ENCODE measurements at places on chromosomes 3 and 15.

DNA sequence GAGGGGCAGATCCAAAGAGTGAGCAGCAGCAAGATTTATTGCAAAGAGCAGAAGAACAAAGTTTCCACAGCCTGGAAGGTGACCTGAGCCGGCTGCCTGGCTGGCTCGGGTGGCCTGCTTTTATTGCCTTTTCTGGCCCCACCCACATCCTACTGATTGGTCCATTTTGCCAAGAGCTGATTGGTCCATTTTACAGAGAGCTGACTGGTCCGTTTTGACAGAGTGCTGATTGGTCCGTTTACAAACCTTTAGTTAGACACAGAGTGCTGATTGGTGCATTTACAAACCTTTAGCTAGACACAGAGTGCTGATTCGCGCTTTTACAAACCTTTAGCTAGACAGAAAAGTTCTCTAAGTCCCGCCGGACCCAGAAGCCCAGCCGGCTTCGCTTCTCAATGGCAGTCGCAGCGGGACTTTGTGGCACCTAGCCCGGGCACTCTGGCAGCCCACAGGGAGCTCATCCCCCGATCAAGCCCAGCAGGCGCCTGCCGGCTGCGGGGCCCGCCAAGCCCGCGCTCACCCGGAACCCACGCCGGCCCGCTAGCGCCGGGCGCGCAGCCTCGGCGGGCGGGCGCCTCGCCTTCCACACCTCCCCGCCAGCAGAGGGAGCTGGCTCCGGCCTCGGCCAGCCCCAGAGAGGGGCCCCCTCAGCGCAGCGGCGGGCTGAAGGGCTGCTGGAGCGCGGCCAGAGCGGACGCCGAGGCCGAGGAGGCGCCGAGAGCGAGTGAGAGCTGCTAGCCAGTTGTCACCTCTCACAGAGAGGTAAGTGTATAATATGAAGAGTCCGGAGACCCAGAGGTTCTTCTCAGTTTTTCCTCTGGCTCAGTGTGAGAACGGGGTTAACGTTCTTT is 339.2 kb downstream of the CHL1 start:
- no peak for DNase-seq

- DNase-seq: no peak
Observed at GRCh38 chr3:172317481-172317880, 130.8 kb downstream of the GHSR start.

DNA sequence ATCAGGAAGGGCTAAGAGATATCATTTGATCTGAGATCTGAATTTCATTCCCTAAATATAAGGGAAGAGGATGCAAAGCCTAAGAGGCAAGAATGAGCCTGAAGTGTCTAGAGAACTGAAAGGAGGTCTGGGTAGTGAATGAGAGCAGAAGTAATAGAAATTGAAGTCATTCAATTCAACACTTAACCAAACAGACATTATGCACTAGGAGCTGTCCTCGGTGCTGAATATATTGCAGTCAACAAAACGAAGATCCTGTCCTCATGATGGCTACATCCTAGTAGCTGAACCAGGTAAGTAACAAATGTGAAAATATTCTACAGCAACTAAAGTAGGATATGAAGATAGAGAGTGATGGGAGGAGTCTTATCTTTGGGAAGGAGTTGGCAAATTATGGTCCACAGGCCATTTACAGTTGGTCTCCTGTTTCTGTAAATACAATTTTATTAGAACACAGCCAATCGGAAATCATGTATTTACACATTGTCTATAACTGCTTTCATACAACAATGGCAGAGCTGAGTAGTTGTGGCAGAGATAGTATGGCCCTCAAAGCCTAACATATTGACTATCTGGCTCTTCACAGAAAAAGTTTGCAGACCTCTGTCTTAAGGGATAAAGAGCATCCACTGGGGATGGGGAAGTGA is 192.9 kb upstream of the CADPS start:
- DNase-seq: peak; percentile 40

DNA sequence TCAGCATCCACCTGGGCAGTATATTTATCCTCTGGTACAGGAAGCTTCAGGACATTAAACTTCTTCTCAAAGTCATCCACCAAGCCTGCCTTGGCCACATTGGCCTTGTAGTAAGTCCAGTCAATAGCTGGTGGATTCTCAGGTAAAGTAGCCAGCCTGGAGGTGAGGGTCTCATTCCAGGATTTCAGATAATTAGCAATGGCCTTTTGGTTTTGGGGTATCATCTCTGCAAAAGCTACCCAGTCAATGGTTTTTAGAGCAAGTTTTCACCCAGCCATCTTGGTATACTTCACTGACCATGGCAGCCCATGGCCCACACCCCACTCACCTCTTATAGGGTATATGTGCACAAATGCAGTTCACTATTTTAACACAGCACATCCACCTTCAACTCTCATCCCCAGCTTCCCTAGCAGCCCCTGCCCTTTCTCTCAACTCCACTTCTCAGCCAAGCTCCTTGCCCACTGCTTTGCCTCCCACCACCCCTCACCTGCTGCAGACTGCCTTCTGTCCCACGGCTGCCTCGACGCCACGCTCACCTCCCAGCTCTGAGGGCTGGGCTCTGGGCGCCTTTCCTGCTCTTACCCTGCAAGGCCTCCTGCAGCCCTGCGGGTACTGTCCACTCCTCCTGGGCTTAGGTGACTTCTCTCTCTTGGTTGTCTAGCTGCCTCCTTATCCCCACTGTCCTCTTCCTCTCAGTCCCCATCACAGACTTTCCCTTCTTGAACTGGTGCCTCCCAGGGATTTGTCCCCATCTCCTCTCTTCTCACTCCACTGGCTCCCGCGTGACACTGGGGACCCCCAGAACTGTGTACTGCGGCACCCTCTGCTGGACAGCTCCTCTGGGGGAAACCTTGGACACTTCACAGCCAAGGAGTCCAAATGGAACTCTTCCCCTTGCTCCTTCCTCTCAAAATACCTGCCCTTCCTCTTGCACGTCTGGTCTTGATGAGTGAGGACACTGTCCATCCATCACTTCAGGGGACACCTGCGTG is 1.7 kb upstream of the TGM5 start:
- peak; percentile 35 for DNase-seq

DNA sequence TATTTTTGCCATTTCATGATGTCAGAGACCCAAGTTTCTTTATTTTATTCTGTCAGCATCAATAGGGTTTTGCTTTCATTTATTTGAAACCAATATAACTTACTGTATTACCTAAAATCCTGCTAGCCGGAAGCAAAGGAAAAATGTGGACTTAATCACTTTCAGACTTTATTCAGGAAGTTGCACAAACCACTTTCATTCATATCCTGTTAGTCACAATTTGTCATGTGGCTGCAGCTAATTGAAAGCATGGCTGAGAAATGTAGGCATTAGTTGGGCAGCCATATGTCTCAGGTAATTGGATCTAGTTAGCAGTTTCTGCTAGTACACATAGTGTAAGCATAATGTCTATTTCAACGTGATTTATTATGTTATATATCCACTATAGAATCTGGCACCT is 462.3 kb upstream of the SGO1 start:
- DNase-seq: peak; percentile 89

GRCh38 chr3:146085678-146086077 is 75.3 kb downstream of the PLOD2 start:
- DNase-seq: no peak

DNA sequence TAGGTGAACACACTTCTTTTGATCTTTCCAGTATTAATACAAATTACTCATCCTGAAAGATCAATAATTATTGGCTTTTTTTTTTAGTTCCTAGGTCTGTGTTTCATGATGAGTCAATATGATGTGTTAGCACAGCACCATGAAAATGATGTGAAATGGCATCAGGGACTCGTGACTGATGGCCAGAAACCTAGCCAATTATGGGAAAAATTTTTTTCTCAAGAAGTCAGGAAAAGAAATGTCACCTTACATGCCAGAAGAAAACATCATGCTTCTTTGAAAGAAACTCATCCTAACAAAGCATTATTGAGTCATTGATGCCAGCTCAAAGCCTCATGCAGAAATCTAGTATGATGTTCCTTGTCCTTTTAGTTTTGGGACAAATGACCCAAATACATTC is 468.3 kb upstream of the CBLB start:
- DNase-seq: peak; percentile 43

DNA sequence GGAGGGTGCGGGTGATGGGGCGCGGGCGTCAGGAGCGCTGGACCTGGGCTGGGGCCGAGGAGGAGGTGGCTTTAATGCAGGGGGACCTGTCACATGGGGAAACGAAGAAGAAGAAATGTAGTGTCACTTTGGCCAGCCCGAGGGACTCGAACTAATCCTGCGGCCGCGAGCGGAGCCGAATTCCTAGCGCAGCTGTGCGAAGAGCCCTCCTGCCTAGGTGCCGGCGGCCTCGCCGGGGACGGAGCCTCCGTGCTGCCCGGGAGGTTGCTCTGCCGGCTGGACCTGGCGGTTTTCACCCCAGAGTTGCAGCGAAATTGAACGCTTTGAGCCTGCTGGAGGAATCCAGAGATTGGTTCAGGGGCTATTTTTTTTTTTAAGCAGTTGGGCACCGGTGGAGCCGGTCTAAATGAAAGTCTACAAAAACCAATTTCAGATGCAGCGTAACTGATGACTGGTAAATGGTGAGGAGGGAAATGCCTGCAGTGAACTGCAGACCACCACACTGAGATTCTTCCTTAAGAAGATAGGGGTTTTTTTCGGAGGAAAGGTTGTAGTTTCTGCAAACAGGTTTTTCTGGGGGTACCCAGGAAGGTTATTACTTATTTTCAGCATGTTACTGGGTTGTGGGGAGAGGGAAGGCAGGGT is 662 bp downstream of the TMEM108 start:
- DNase-seq: no peak

- DNase-seq: no peak
Observed at GRCh38 chr15:69484837-69485236, 32.2 kb downstream of the RPLP1 start.

- peak; percentile 77 for DNase-seq
Observed at GRCh38 chr3:159189994-159190669, 388.3 kb downstream of the MFSD1 start.

GRCh38 chr3:61420136-61420759 is 141.1 kb upstream of the PTPRG start:
- no peak for DNase-seq
